ENCODE measurements at places on chromosomes 6 and 20.

DNA sequence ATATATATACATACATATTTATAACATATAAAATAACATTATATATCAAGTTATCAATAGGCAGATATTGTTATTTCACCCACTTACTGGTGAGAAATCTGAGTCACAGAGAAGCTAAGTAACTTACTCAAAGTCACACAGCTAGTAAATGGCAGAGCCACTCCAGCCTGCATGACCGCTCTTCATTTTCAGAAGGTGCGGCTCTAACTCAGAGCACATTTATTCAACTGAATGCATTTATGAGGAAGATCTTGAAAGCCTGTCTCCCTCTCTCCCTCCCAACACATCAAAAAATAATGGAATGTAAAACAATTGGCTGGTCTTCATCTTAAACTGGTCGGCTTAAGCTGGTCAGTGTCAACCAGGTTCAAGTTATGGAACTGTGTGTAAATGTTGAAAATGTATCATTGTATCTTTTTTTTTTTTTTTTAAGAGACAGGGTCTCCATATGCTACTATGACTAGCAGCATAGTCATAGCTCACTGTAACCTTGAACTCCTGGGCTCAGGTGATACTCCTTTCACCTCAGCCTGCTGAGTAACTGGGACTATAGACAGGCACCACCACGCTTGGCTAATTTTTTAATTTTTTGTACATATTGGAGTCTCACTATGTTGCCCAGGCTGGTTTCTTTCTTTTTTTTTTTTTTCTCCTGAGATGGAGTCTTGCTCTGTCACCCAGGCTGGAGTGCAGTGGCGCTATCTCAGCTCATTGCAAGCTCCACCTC is 70.7 kb upstream of the NCOA3 start:
- no peak for DNase-seq

GRCh38 chr6:142011156-142011555 is 121.6 kb upstream of the GJE1 start:
- no peak for DNase-seq

DNA sequence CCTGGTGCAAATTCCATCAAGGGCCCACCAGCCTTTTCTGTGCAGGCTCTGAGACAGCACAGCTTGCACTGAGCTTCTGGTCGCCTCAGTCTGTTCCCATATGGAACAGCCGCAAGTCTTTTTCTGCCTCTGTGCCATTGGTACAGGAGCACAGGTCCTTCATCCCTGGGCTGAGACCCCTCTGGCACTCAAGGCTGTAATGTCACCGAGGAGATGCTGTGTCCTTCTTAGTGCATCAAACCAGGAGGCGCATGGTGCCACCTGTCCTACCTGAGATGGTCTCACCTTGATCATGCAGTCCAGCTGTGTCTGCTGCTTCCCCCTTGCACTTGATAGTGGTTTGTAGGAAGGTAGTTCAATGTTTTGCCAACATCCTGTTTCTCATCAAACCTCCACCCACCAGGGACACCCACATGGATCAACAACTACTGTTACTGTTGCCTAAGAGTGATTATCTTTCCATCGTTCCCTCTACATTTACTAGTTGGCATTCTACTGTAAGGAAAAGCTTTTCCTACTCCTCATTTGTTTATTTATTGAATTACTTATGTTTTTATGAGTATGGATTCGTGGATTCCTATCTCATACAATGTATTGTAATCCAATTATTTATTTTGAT is 29.0 kb downstream of the FAM50B start:
- DNase-seq = no peak

GRCh38 chr6:170443151-170443662 is 109.9 kb downstream of the PSMB1 start:
- DNase-seq = no peak

DNA sequence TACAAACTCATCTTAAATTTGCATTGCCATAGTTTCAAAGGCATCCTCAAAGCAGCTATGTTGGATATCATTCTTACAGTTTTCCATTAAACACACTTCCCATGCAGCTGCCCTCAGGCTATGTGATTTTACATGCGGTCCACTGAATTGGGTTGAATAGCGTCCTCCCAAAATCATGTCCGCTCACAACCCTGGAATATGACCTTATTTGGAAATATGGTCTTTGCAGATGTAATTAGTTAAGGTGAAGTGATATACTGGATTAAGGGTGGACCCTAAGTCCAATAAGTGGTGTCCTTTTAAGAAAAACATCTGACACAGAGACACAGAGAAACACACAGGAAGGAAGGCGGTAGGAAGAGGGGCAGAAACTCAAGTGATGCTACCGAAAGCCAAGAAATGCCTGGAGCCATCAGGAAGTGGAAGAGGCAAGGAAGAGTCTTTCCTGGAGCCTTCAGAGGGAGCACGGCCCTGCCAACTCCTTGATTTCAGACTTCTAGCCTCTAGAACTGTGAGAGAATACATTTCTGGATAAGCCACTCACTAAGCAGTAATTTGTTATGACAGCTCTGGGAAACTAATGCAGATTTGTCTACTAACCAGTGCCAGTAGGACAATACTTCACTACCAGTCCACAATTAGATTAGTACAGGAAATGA is 42.7 kb upstream of the NHSL1 start:
- DNase-seq = no peak

DNA sequence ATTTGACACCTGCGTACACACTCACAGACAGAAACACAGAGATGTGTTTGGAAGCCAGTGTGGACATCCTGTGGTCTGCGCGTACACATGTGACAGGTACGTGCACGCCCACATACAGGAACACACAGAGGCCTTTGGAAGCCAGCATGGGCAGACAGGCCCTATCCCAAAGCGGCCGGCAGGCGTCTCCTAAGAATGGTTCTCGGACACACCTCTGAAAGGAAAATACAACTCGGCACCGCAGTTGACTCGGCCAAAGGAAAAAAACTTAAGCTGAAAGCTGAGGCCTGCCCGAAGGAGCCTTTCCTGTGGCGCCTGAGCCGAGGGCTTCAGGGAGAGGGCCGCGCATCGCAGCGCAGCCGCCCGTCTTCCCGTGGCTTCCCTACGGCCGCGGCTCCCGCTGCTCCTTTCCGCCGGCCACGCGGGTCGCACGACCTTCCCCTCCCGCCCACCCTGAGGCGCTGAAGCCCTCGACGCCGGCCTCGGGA is 1.4 kb upstream of the CEP43 start:
- DNase-seq = peak; percentile 45

GRCh38 chr6:163984124-163984936 is 569.8 kb downstream of the QKI start:
- no peak for DNase-seq

GRCh38 chr6:132289756-132290155 is 111.5 kb downstream of the MOXD1 start:
- DNase-seq = no peak

GRCh38 chr6:80214436-80215022 is 108.1 kb downstream of the BCKDHB start:
- no peak for DNase-seq

DNA sequence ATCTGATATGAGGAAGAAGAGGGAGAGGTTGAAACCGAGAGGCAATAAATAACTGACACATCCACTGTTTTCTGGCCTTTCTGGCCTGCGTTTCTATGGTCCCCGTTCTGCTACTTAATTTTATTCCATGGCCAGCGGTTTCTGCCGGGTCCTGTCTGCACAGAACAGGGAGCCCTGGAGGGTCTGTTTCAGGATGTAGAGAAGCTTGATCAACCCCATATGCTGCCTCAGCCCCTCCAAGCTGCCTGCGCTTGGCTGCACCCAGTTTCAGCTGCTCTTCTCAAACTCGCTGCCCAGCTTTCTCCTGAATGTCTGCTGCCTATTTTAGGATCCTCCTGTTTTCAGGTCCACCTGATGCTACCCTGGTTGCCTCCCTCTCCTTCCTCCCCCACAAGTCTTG is 18.5 kb upstream of the PACSIN1 start:
- no peak for DNase-seq

All from stimulated activated CD4-positive, alpha-beta T cell treated with anti-CD3 and anti-CD28 coated beads, Interleukin-15, amount 100 ng/mL, for 48 hours (primary cell).